Central memory CD8-positive, alpha-beta T cell (primary cell): ENCODE measurements at places on chromosomes 11 and 22.

- DNase-seq: no peak
Observed at GRCh38 chr11:100297516-100297915, 389.6 kb upstream of the ARHGAP42 start.

- DNase-seq: no peak
Observed at GRCh38 chr11:13596611-13597326, 71.7 kb upstream of the FAR1 start.

DNA sequence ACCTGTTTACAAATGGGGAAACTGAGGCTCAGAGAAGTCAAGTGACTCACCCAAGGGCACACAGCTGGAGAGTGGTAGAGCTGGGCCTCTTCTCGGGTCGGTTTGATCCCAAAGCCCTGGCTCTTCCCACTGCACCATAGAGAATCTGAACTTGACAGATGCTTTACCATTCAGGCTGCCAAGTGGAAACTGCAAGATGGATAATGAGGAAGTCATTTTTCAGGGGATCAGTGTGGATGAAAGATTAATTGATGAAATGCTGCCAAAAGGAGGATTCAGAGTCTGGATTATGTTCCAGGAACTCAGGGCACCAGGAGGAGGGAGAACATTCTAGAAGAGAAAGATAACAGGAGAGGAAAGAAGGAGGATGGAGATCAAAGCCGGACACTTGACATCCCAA is 185.9 kb upstream of the ZBED5 start:
- no peak for DNase-seq

- no peak for DNase-seq
Observed at GRCh38 chr11:1839924-1840779, 1.4 kb downstream of the TNNI2 start.

DNA sequence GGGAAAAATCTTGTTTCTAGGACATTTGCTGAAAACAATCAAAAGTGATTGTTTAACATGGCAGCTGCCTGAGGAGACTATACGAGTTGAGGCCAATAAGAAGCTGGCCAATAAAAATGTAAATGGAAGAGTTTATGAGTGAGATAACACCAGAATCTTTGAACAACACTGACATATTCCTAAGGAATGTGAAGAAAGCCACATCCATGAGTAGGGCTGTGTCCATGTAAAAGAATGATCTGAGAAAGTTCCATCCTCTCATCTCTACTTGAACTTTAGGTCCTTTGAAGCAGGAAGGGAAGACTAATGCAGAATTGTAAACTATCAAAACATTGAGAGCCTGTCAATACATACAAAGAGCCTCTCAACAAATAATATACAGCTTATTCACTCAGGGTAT is 6.9 kb upstream of the CHORDC1 start:
- no peak for DNase-seq

- DNase-seq: no peak
Observed at GRCh38 chr11:62737196-62737595, 8.9 kb downstream of the TTC9C start.

GRCh38 chr11:48001438-48002021 is 21.2 kb downstream of the PTPRJ start:
- DNase-seq: peak; percentile 91

- no peak for DNase-seq
Observed at GRCh38 chr11:69087811-69088210, 39.1 kb downstream of the TPCN2 start.

DNA sequence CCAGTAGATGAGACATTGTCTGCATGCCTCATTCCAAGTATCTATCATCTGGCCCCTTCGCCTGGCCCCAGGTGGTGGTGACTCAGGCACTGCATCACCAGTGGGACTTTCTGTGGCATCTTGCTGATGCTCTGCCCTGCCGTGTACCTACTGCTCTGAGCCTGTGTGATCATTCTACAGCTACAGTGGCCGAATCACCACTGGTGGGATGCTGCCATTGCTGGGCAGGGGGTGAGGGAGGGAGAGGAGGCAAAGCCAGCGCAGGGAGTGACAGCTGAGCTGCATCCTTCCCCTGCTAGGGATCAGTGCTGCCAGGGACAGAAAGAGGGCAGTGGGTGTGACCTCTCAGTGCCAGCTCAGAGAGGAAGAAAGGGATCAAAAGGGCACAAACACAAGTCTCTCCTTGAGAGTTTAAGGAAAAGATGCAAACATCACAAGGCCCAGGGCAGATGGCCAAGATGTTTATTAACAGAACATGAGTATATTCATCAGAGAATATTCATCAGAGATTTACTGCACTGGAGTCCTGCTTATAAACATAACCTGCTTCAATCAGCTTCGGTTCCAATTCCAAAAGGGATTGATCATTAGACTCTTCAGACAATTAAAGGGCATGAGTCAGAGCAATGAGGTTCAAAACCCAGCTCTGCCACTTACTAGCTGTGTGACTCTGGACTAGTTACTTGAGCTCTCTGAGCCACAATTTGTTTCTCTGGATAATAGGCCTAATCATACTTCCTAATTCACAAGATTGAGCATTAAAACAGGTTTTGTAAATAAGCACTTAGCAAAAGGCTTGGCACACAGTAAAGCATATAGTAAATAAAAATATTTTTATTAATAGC is 109.8 kb downstream of the NAT10 start:
- no peak for DNase-seq

DNA sequence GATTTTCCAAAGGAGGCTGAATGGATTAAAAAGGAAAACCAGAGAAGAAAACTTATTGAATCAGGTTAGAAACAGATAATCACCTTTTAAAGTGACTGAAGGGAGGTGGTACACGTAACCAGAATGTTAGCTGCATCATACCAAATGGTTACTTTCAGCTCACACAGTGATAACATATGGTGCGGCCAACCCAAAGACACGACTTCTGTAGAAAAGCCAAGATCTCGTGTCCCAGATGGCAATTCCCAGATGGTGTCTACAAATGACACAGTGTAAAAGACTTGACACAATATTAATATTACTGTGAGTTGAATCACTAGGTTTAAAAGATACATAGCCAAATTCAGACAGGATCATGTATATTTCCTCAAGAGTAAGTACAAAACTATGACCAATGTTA is 5.2 kb downstream of the PPP2R1B start:
- no peak for DNase-seq

- no peak for DNase-seq
Observed at GRCh38 chr11:95247127-95247684, 16.2 kb upstream of the SESN3 start.

GRCh38 chr22:42933485-42934091 is 76.5 kb upstream of the ARFGAP3 start:
- DNase-seq: no peak

DNA sequence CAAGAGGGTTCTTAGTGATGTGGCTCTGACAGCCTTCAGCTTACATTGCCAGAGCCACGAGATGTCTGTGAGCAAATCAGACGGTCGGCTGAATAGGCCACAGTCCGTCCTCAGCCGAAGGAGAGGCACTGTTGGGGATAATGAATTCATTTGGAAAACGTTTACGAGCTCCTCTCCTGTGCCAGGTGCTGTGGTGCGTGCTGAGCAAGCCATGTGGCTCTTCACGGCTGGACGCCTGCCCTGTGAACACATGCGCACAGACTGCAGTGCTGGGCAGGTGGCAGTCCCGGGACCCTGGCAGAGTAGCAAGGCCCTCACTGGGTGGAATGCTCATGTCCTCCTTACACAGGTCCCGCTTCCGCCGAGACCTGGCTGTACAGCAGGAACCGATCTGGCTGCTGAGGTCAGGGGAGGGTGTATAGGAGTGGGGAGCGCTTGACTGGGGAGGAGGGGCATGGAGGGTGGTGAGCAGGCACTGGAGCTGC is 6.8 kb downstream of the TBC1D22A start:
- DNase-seq: no peak

- DNase-seq: no peak
Observed at GRCh38 chr11:19079643-19080440, 19.3 kb upstream of the MRGPRX2 start.

DNA sequence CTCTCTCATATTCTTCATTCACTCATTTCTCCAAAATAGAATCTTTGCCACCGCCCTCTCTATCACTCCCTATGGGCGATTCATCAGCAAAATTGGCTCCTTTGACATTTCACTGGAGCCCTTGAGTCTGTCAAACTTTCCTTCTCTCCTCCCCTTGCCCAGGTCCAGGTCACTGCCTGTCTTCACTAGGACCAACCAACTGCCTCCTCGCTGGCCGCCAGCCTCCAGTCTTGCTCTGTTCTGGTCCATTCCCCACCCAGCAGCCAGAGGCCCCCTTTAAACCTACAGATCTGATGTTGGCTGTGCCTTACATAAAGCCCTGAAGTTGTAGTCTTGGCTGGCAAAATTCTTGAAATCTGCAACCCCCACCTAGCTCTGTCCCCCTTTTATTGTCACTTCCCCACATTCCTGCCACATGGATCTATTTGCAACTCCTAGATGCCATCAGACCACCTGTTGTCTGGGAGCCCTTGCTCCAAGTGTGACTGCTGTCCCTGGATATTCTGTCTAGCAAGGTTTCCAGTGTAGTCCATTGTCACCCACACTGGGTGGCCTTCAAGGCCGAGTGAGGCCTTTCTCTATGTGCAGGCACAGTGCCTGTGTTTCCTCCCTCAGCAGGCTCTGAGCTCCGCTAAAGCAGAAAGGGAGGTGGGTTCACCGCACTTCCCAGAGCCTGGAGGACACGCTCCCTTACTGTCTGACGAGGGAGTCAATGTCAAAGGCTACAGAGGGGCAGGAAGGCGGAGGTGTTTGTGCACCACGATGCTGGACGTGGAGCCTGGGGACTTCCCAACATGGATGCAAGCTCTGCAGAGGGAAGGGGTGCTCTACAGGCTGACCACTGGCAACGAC is 25.5 kb downstream of the MYEOV start:
- no peak for DNase-seq

- no peak for DNase-seq
Observed at GRCh38 chr11:17747131-17747955, 12.8 kb downstream of the KCNC1 start.

DNA sequence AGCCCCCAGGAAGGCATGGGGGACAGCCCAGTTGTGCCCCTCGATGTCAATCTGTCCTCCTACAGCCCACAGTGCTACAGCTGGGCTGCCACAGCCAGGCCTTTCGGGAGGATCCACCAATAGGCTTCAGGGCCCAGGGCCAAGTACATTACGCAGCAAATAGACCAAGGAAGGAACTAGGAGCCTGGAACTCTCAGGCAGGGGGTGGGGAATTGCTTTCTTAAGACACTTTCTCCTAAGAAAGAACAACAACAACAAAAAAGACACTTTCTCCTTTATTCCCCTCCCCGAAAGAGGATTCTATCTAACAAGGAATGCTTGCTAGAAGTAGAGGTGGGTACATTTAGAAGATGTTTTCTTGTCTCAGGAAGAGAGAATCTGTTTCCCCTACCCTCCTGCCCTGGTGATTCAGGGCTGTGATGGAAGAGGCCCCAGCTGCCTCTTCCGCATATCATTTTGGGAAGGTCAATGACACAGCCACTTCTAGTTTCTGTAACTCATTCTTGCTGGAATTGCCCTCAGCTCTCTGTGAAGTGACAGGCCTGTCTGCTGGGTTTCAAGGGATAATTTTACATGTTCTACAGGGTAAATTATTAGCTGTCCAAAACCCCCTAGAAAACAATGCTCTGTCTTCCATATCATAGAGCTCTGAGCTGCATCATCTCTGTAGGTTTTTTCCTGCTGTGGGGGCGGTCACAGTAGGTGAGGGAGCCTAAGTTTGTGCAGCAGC is 6.0 kb upstream of the MALAT1 start:
- DNase-seq: no peak

DNA sequence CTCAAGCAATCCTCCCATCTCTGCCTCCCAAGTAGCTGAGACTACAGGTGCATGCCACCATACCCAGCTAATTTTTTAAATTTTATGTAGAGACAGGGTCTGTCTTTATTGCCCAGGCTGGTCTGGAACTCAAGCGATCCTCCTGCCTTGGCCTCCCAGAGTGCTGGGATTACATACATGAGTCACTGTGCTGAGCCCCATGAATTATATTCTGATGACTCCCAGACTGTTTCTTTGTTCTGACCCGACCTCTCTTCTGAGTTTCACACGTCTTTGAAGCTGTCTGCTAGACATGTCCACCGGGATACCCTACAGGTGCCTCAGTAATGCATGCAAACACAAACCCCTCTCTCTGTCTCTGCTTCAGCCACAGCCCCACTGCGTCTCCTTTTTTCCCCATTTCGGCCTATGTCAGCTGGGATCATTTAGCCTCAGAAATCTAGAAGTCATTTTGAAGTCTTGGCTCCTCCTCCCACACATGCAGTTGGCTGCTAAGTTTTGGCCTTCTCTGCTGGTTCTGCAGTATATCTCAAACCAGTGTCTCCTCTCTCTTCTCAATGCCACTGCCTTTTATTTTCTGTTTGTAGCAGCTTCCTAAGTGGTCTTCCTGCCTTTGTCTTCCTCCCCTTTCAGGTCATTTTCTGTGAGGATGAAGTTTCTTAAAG is 4.8 kb downstream of the VPS26B start:
- DNase-seq: no peak

GRCh38 chr22:19611590-19611989 is 87.4 kb upstream of the CLDN5 start:
- no peak for DNase-seq

DNA sequence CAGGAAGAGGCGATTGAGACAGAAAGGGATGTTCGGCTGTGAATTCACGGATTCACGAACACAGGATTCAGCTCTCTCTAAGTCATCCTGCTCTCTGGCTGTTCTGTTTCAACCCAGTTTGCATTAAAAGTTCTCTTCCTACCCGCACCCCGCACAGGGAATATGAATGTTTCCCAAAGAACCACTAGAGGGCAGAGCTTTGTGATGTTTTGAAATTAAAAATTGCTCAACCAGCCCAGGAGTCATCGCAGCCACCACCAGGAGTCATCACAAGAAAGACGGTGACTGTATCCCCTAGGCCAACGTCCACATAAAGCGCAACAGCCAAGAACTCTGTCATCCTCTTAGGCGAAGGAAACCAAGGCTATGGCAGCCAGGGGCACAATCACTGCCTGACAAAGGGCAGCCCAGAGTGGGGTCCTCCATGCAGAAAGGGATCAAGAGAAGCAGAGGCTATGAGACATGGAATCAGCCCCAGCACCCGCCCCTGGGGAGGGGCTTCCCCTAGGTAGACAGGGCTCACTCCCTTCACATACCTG is 122.4 kb downstream of the WT1 start:
- DNase-seq: no peak

- no peak for DNase-seq
Observed at GRCh38 chr11:34356576-34356912, 1.3 kb downstream of the ABTB2 start.

GRCh38 chr11:120025606-120026335 is 112.1 kb downstream of the TRIM29 start:
- no peak for DNase-seq

- DNase-seq: no peak
Observed at GRCh38 chr11:76030968-76031590, 175.2 kb downstream of the WNT11 start.

GRCh38 chr11:111461460-111462235 is 50.5 kb downstream of the BTG4 start:
- no peak for DNase-seq

GRCh38 chr11:65886826-65887722 is 1.2 kb downstream of the FIBP start:
- no peak for DNase-seq

DNA sequence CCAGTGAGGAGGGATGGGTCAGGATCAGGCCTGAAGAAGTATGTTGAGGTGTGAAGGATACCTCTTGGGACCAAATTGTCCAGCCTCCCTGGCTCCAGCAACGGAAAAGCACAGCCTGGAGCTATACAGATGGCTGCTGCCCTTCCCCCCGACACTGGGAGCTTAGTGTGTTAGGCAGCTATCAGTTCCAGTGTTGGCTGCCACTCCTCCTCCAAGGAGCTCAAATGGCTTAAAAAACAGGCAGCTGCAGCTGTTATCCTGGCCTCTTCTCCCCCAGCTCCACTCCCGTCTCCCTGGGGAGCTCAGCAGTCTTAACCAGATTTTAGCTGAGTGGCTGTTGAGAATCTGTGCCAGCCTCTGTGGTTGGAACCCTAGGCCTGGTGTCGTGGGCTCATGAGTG is 225.0 kb downstream of the JRKL start:
- no peak for DNase-seq
